Stomach (tissue), 19 donors: ENCODE measurements at places on chromosomes 2 and 18. TPM values are rescaled to one million over a fixed set of nuclear protein-coding genes. Genes with fewer than 3 reads are reported as not detected.

BBS5 gene
- 5.8 TPM for total RNA-seq

FLACC1 gene
- total RNA-seq, result not detected

CBLN2 gene
- 3.8 TPM for total RNA-seq

CYP27C1 gene
- not detected for total RNA-seq

PDE11A gene
- total RNA-seq, result 0.55 TPM

GRCh38 chr2:99397266-99397920 lies 60.2 kb downstream of the EIF5B start:
- H3K4me3 ChIP-seq, result no peak overlapping the region
- H3K36me3 ChIP-seq, result peaks cover 63% of the 10 kb centered on the region
- no peaks in the 10 kb centered on the region for H3K27me3 ChIP-seq
- H3K27ac ChIP-seq, result no peak overlapping the region

- H3K36me3 ChIP-seq, result no peaks in the 10 kb centered on the region
- DNase-seq, result no peak
- no peak overlapping the region for H3K4me3 ChIP-seq
- H3K27ac ChIP-seq, result no peak overlapping the region
Observed at GRCh38 chr2:35873921-35874320, 481.7 kb upstream of the CRIM1 start.

GRCh38 chr18:51074605-51075004 lies 44.6 kb downstream of the SMAD4 start:
- no peak overlapping the region for H3K4me3 ChIP-seq
- peaks cover 68% of the 10 kb centered on the region for H3K36me3 ChIP-seq
- H3K27ac ChIP-seq, result no peak overlapping the region
- H3K27me3 ChIP-seq, result no peaks in the 10 kb centered on the region
- H3K4me1 ChIP-seq, result peaks cover 13% of the 10 kb centered on the region

DNA sequence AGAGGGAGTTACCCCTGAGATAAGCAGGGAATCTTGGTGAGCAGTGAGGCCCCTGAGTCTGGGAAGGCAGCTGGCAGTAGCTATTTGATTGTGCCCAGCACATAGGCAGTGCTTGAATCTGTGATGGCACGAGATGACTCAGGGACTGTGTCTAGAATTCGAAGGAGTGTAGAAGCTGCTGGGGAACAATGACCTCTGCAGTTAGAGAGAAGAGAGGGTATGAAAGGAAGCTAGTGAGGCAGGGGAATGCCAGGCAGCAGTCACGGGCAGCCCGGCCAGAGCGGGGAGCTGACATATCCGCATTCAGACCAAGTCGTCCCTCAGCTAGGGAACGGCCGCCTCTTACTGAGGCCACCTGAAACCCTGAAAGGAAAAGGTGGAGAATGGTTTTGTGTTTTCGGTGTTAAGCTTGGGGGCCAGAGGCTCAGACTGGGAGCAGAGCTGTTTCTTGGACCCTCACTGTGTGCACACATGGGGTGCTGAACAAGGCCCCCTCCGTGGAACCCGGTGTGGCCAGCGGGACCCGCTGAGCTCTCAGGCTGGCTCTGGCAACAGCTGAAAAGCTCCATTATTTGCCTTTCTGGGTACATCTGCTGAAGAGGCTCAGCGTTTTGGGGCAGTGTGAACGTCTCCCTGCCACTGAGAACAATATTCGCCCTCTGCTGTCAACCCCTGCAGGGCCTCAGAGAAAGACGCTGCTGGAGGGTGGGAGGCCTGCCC lies 32.9 kb downstream of the ARHGEF4 start:
- no peaks in the 10 kb centered on the region for H3K27me3 ChIP-seq
- no peak overlapping the region for H3K27ac ChIP-seq
- no peaks in the 10 kb centered on the region for H3K36me3 ChIP-seq
- no peak overlapping the region for H3K4me3 ChIP-seq
- no peaks in the 10 kb centered on the region for H3K4me1 ChIP-seq

DNA sequence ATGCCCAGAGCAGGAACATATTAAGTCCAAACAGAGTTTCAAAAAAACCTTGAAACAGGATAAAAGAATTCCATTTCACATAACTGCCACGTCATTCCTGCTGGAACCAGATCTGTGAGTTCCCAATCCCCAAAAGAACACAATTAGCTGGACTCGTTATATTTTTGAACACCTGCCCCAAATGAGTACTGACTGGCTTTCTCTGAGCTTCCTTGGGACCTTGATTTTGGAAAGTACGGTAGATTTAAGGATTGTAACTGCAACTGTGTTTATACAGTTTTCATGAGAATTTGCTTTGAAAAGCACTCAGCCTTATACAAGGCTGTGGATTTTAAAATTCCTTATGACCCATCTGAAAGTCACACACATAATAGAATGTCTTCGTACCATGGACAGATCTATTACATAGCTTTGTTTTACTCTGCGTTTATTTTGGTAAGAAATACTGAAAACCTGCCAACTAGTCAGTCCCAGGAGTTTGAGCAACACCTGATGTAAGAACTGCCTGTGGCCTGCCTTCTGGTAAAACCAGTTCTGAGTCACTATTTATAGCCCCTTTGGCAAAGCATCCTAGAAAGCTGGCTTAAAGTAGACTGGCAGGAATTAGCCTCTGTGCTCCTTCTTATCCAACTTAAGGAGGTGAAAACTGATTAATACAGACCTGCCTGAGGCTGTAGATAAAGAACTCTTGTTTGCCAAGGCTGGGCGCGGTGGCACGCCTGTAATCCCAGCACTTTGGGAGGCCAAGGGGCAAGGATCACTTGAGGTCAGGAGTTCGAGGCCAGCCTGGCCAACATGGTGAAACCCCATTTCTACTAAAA lies 48.1 kb downstream of the MERTK start:
- peak; percentile 94 for DNase-seq
- H3K4me1 ChIP-seq, result peaks cover 25% of the 10 kb centered on the region

DNA sequence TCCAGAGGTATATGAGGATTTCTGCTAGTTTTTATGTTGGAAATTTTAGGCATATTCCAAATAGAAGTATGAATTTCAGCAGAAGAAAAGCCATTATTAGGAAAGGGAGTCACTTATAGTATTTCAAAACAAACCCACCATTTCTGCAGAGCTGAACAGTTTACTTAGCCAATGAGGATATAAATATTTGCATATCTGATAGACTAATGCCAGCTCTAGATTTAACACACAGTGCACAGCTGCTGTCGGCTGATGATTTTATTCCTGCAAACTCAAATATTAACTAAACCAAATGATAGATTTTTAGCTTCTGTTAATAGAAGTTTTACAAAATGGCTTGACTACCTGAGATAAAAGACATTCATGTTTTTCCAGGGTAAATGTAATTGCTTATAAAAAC lies 375.8 kb upstream of the FANCL start:
- no peaks in the 10 kb centered on the region for H3K27me3 ChIP-seq
- DNase-seq, result no peak
- no peaks in the 10 kb centered on the region for H3K36me3 ChIP-seq
- H3K27ac ChIP-seq, result no peak overlapping the region
- H3K4me3 ChIP-seq, result no peak overlapping the region
- no peaks in the 10 kb centered on the region for H3K4me1 ChIP-seq

DNA sequence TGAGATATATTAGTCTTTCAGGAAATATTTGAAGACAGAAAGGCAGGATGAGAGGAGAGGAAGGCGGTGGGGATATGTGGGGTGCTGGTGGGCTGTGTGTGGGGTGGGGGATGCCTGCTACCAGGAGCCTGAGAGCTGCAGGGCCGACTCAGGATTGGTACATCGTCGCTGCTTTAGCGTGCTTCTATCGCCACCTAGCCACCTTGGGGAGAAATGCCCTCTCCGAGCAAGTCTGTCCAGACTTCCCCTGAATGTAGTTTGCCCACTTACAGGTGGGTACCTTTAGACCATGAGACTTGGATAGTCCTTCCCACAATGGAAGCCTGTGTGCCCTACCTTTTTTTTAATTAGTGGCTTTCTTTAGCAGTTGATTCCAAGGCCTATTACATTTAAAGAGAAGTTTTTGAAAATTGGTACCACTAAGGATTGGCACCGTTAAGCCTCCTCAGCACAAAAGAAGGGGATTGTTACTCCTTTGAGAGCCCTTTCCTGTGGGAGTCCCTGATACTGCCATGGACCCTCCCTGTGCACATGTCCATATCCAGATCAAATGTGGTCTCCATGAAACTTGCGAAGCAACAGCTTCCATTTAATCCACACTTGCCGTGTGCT lies 114.1 kb upstream of the NDUFV2 start:
- H3K27me3 ChIP-seq, result no peaks in the 10 kb centered on the region
- no peaks in the 10 kb centered on the region for H3K36me3 ChIP-seq
- H3K4me1 ChIP-seq, result no peaks in the 10 kb centered on the region
- no peak overlapping the region for H3K4me3 ChIP-seq

DNA sequence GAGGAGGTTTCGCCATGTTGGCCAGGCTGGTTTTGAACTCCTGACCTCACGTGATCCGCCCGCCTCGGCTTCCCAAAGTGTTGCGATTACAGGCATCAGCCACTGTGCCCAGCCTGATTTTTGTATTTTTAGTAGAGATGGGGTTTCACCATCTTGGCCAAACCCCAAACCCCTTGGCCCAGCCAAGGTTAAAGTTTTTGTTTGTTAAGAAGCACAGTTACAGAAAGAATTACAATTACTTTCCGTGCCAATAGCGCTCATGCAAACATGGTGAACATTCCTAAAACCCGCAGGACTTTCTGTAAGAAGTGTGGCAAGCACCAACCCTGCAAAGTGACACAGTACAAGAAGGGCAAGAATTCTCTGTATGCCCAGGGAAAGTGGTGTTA lies 26.1 kb downstream of the ITSN2 start:
- H3K27ac ChIP-seq, result no peak overlapping the region
- no peak for DNase-seq
- peaks cover 11% of the 10 kb centered on the region for H3K4me1 ChIP-seq
- no peaks in the 10 kb centered on the region for H3K36me3 ChIP-seq

DNA sequence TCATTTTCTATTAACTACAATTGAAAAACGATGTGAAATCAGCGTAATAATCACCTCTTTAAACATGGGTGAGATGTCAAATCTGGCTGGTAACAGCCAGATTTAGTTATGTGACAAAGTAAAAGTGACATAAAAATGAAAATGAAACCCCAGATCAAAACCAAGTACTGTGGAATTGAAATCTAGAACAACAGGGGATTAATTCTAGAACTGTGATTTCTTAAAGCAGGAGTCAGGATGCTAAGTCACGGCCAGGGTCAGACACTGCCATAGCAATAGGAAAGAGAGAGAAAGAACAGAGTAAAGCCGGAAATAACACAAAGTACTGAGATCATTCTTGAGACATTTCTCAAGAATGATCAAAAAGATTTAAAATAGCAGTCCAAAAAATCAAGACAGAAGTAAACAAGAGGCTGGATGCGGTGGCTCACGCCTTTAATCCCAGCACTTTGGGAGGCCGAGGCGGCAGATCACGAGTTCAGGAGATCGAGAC lies 1183.7 kb upstream of the NXPH2 start:
- no peaks in the 10 kb centered on the region for H3K27me3 ChIP-seq
- H3K36me3 ChIP-seq, result no peaks in the 10 kb centered on the region
- no peak overlapping the region for H3K4me3 ChIP-seq
- H3K27ac ChIP-seq, result no peak overlapping the region
- no peak for DNase-seq

DNA sequence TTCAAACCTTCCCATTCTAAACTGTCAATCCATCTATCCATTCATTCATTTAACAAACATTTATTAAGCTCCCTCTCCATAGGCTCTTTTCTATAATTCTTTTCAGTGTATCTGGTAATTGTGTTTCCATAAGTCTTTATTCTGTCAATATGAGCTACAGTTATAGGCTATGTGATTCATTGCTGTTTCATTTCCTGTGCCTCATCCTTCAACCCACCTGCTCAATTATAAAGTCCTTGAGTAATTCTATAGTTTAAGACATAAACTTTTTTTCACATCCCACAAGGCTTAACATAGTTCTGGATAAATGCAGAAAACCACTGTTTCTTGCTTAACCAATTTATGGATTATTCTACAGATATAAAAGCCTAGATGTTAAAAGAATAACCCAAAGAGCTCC lies 84.2 kb upstream of the PIK3C3 start:
- no peaks in the 10 kb centered on the region for H3K4me1 ChIP-seq
- no peaks in the 10 kb centered on the region for H3K27me3 ChIP-seq
- no peak for DNase-seq

- no peak overlapping the region for H3K27ac ChIP-seq
- no peak overlapping the region for H3K4me3 ChIP-seq
Observed at GRCh38 chr18:58125183-58125582, 81.2 kb downstream of the NEDD4L start.

DNA sequence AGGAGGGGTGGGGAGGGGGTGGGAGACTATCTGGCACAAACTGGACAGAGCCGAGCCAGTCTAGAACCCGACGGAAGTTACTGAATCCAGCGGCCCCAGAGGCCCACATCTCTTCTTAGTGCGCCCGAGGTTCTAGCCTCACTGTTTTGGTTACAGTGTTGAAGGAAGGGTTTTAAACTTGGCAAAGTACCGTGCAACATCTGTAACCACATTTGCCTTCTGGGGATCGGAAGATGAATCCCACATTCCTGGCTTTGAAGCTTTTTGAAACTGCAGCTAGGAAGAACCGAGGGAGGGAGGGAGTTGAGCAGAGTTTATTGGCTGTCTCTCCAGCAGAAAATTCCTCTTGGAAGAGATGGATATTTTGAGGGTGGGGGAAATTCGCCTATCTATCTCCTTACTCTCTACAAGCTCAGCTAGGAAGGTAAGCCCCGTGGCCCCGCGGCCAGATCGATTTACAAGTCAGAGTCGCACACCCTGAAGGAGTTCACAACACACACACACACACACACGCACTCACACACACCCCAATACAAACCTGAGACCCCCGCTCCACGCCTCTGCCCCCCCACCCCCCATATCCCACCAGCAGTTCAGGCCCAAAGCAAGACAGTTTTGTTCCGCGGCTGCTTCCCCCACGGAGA lies 1.0 kb downstream of the ACVR1 start:
- H3K27ac ChIP-seq, result peak overlapping the region; percentile 100
- H3K27me3 ChIP-seq, result no peaks in the 10 kb centered on the region
- no peak for DNase-seq
- H3K4me3 ChIP-seq, result peak overlapping the region; percentile 68
- H3K4me1 ChIP-seq, result peaks cover 41% of the 10 kb centered on the region

GRCh38 chr2:45974056-45974455 lies 322.6 kb downstream of the PRKCE start:
- no peak for DNase-seq
- peaks cover 15% of the 10 kb centered on the region for H3K36me3 ChIP-seq
- peaks cover 5% of the 10 kb centered on the region for H3K4me1 ChIP-seq
- H3K27ac ChIP-seq, result no peak overlapping the region
- no peaks in the 10 kb centered on the region for H3K27me3 ChIP-seq
- H3K4me3 ChIP-seq, result no peak overlapping the region

GRCh38 chr2:64792995-64793639 lies 139.4 kb upstream of the SERTAD2 start:
- H3K27ac ChIP-seq, result no peak overlapping the region
- no peaks in the 10 kb centered on the region for H3K4me1 ChIP-seq
- H3K4me3 ChIP-seq, result no peak overlapping the region
- no peaks in the 10 kb centered on the region for H3K27me3 ChIP-seq
- no peaks in the 10 kb centered on the region for H3K36me3 ChIP-seq
- no peak for DNase-seq

GRCh38 chr2:121309801-121310200 lies 24.8 kb upstream of the TFCP2L1 start:
- DNase-seq, result no peak
- H3K4me3 ChIP-seq, result no peak overlapping the region
- no peaks in the 10 kb centered on the region for H3K4me1 ChIP-seq
- no peaks in the 10 kb centered on the region for H3K27me3 ChIP-seq

GRCh38 chr18:67518566-67518965 lies 2.0 kb upstream of the DSEL start:
- H3K36me3 ChIP-seq, result no peaks in the 10 kb centered on the region
- H3K27ac ChIP-seq, result no peak overlapping the region
- peaks cover 39% of the 10 kb centered on the region for H3K4me1 ChIP-seq
- H3K4me3 ChIP-seq, result no peak overlapping the region
- H3K27me3 ChIP-seq, result no peaks in the 10 kb centered on the region
